ENCODE measurements at places on chromosomes 2 and 18. TPM values are rescaled to one million over a fixed set of nuclear protein-coding genes. Genes with fewer than 3 reads are reported as not detected.

GRCh38 chr2:235216901-235217300 lies 265.1 kb downstream of the SH3BP4 start:
- DNase-seq, result no peak

- no peak for DNase-seq
These were observed 68.3 kb downstream of the REV1 start for GRCh38 chr2:99421469-99421868.

- DNase-seq, result no peak
These were observed 41.0 kb downstream of the PAX8 start for GRCh38 chr2:113237604-113238160.

DNA sequence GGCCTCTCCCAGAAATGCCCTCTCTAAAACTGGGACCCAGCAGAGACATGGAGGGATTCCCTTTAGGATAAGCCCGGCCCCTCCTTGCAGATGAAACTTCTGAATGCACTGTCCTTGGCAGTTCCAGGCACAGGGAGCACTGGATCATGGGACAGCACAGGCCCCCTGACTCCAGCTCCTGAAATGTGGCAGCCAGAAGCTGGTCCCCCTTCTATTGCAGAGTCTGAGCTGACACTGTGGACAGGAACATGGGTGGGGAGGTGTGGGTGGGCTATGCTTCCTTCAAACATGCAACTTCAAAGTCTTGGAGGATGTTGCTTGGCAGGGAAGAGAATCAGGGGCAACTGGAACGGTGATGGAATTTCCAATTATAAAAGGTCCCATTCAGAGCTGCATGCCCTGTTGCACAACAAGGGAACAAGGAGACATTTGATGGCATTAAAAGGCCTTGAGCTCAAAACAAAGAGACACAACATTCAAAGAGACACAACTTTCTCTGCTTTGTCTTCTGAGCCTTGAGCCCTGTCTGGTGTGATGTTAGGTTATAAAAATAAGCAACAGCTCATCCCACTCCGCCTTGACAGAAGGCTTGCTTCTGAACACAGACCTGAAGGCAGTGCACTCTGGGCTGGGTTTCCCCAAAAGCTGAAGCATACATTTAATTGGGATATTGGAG lies 239.0 kb downstream of the OSR1 start:
- no peak for DNase-seq

DNA sequence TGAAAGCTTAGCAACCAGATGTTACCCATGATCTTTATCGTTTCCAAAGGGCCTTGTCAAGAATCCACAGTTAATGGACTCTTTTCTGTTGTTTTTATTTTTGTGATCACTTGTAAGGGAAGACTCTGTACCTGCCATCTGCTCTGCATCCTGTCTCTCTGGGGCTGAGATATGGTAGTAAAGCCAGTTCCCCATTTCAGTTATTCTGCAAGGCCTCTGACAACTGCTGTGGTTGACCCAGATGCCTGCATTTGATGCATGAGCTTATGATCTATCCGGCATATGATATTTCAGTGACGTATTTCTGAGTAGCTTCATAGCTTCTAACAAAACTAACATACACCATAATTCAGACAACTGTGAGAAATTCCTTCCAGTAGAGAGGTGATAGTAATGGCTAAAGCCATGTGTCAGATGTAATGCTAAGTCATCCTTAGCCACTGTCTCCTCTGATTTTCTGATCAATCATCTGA lies 105.1 kb downstream of the TPO start:
- no peak for DNase-seq

- no peak for DNase-seq
These were observed 58.7 kb upstream of the ACVR1 start for GRCh38 chr2:157934684-157935377.

- no peak for DNase-seq
These were observed 191.2 kb downstream of the IRS1 start for GRCh38 chr2:226608451-226608850.

DNA sequence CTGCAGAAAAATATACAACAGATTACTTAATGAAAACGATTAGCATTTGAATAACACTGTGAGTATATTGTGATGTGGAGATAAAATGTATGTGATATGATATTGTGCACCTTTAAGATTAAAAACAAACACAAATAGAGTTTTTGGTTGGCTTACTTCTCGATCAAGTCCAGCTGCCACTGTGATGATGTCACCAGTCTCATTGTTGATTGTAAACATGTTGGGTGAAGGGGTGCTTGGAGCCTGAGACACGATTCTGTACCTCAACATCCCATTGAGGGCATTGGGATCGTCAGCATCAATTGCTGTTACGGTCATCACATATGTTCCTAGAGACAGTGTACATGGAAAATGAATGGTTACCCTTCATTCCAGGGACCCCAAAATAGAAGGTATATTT lies 174.1 kb downstream of the CDH2 start:
- DNase-seq, result no peak

GRCh38 chr2:218992703-218993344 lies 398 bp downstream of the CRYBA2 start:
- no peak for DNase-seq

GRCh38 chr2:118014492-118014824 lies 588 bp upstream of the CCDC93 start:
- DNase-seq, result no peak

GRCh38 chr2:109527846-109528705 lies 85.7 kb downstream of the SEPTIN10 start:
- DNase-seq, result no peak

GRCh38 chr2:66532972-66533868 lies 98.3 kb downstream of the MEIS1 start:
- no peak for DNase-seq

DNA sequence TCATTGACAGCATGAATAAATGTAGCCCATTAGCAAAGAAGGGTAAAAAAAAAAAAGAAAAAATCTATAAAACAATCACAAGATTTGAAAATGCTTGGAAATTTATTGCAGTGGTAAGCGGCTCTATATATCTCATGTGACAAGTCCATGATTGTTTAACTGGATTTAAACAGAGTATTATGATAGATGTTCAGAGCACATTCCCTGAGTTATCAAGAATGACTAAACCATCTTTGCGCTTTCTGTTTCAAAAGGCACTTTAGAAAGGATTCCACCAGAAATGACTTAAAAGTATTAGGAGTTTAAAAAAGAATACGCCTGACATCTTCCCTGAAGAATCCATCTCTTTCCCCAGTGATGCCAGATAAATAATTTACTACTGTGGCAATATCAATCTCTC lies 409.5 kb upstream of the UBE2E3 start:
- no peak for DNase-seq

- no peak for DNase-seq
These were observed 5.0 kb downstream of the CFAP221 start for GRCh38 chr2:119549241-119549640.

DNA sequence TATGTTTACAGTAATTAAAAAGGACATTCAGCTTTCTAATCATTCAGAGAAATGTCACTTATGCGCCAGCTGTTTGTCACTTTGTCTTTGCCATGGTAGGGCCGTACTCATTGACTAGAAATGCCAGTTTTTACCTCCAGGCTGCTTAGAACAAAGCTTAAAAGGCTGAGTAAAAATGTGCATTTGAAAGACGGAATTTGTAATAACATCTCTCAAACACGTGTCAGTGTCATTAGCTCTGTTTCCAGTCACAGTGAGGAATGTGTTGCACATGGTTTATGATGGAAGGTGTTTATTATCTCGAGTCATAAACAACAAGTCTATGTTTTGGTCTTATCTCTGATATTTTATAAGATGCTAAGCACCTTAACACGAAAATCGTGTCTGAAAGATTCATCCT lies 118.2 kb downstream of the SNTG2 start:
- DNase-seq, result no peak

GRCh38 chr2:238573065-238573778 lies 146.5 kb downstream of the ASB1 start:
- peak; percentile 79 for DNase-seq

DNA sequence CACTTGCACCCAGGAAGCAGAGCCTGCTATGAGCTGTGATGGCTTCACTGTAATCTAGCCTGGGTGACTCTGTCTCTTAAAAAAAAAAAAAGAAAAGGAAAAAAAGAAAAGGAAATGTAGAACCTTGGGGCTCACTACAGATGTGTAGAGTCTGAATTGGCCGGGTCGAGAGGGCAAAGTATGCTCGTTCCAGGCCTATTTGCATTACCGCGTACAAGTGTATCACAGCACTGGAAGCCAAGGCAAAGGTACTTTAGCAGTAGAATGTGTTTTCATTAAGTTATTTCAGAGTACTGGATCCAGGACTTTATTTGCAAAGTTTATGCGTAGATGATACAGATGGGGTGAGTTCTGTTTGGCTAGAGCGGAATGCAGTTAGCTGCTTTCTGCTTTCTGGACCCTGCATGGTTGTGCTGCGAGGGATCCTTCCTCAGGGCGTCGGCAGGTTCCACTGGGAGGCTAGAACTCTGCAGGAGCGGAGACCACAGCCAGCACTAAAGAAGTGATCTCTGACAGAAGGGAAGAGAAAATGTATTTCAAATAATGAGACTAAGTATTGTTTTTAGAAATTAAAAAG lies 51.8 kb downstream of the LDLRAD4 start:
- no peak for DNase-seq

GRCh38 chr18:26928670-26929313 lies 63.3 kb upstream of the AQP4 start:
- no peak for DNase-seq

DNA sequence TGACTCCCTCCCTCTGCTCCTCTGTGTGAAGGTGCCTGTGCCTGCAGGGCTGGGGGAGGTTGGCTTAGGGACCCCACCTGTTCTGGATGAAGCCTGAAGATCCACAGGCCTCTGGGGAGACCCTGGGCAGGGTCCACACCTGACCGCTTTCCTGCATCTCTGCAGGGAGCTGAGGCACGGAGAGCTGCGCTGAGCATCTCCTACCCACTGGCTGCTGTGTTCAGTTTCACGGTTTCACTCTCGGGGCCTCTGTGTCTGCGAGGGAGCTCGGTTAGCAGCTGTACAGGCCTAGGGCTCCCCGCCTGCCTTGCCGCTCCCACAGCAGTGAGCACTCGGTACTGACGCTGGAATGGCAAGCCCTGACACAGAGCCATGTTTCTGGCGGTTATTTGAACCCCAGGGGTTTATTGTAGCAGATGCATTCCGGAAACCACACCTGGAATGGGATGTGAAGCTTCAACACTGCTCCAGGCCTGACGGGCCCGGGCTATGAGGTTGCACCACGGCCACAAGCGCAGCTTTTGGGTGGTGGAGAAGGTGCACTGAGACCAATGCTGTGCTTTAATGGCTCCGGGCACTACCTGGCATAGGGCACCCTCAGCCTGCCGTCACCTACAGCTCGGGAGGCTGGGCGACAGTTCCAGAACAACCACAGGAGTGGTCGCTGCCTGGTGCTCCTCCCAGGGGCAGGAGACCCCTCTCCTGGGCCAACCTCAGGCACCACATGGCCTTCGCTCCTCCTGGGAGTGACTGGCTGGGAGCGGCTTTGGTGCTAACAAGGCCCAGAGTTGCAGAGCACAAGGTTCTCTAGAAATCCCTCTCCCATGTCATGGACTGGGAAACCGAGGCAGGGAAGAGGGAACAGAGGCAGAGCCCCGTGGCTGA lies 257.9 kb downstream of the NDUFA10 start:
- no peak for DNase-seq

FKBP1B gene
- total RNA-seq, result 50.8 TPM

DYNAP gene
- total RNA-seq, result 0.22 TPM

SKOR2 gene
- total RNA-seq, result 0.21 TPM

ARMC9 gene
- 33.0 TPM for total RNA-seq

TCF23 gene
- total RNA-seq, result not detected

FAM161A gene
- total RNA-seq, result 10.2 TPM

IGFBP2 gene
- 322 TPM for total RNA-seq

AMER3 gene
- 0.19 TPM for total RNA-seq

RAX gene
- total RNA-seq, result 0.52 TPM

TTC21B gene
- total RNA-seq, result 23.9 TPM
